ENCODE measurements at places on chromosomes 1 and 21.

- no peak for DNase-seq
Observed at GRCh38 chr1:187261637-187262036, 432.9 kb downstream of the PLA2G4A start.

GRCh38 chr1:16189003-16189402 is 23.4 kb downstream of the ARHGEF19 start:
- no peak for DNase-seq

DNA sequence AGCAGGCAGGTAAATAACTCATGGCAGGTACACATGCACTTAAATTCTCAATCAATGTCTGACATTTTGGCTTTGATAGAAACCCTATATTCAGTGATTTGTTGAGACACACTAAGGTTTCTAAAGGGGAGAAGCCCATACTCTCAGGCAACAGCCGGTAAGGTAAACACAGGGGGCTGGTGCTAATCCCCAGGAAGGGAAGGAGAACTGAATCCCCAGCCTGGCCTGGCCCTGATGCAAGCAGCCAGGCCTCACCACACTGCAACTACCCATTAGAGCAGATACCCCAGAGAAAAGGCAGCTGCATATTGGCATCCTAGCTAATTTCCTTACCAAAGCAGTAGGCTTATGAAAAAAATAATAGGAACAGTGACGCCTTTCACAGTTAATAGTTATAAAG is 116.5 kb upstream of the LRRC7 start:
- DNase-seq = no peak

GRCh38 chr1:81869307-81869706 is 68.6 kb downstream of the ADGRL2 start:
- DNase-seq = no peak

DNA sequence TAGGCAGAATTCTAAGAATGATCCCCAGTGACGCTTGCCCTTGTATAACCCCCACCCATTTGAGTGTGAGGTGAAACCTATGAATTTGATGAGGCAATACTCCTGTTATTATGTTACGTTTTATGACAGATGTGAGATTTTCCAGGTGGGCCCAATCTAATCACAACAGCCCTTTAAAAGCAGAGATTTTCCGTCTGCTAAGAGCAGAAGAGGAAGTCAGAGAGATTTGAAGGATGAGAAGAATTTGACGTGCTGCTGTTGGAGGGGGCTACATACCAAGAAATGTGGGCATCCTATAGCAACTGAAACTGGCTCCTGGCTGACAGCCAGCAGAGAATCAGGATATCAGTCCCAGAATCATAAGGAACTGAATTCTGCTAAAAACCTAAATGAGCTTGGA is 2.4 kb upstream of the SLC19A2 start:
- DNase-seq = no peak

DNA sequence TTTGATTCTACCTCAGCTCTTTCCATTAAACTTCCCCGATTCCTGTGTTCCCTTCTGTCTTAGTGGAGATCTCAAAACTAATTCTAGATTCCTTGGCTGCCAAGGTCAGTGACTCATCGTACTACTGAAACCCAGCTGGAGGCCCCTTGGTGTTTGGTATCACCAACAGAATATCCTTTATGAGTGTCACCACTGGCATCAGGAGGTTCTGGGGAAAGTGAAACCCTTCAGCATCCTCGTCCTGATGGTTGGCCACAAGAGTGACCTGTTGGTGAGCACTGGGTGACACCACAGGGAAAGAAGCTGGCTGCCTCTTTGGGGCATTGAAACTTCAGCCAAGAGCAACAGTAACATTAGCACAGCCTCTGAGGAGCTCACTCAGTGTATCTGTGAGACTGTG is 9.6 kb downstream of the RAB42 start:
- DNase-seq = no peak

GRCh38 chr1:201369209-201369608 is 8.3 kb downstream of the TNNT2 start:
- no peak for DNase-seq

DNA sequence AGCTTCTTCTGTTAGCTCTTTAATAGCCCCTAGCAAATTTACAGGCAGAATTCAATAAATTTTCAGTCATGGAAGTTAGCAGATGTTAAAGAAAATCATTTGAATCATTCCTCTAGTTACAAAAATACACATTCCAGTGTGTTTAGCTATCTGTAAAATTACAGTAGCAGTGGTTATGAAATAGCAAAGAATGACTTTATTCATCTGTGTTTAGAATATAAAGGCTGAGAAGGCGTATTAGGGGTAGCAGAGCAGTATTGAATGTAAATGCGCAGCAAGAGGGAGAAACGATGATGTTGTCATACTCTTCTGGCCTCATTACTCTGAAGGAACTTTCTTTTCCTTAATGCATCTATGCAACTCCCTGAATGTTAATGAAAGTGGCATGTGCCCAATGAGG is 106.2 kb upstream of the CYYR1 start:
- no peak for DNase-seq

DNA sequence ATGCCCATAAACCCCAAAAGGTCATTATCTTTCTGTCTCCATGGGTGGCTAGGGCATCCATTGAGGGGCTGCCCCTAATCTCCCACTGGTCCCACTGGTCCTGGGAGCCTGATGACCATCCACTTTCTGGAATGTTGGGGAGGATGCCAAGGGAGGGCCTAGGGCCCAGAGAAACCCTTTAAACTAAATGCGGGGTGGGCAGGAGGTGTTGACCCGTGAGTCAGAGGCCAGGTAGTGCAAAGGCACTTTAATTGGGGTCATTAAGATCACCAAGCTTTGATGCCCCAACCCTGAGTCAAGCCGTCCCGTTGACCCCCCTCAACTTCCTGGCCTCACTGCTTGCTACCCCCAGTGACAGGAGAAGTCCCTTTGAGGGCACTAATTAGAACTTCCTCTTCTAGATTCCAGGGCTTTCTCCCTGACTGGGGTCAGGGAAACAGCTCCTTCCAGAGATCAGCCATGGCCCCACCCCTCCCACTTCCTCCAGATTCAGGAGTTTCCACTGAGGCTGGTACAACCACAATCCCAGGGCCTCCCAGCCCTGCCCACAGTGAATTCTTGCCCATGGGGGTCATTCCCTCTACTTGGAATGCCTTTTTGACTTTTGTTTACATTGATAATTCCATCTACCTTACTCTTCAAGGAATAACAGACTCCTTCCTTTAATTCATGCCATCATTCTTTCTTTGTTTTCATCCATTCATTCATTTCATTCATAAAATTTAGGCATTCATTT is 15.5 kb upstream of the SERINC2 start:
- no peak for DNase-seq

GRCh38 chr1:240687820-240688219 is 75.9 kb upstream of the GREM2 start:
- no peak for DNase-seq

DNA sequence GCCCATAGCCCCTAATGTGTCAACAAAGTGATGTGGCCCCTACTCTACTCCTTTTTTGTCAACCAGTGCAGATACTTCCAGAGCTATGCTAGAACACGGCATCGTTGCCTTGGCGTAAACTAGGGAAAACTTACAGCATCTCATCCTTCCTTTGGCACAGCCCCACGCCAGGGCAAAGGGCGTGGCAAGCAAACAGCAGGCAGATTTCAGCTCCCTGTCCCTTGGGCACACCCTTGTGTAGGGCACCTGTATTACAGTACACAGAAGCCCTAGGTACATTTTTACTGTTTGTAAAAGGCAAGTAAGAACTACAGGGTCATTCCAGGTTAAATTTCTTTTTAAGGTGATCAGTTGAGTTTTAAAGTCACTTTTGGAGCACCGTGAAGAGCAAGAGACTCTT is 29.3 kb downstream of the PRDX6 start:
- peak; percentile 65 for DNase-seq

- DNase-seq = no peak
Observed at GRCh38 chr1:99501871-99502270, 144.0 kb upstream of the PALMD start.

DNA sequence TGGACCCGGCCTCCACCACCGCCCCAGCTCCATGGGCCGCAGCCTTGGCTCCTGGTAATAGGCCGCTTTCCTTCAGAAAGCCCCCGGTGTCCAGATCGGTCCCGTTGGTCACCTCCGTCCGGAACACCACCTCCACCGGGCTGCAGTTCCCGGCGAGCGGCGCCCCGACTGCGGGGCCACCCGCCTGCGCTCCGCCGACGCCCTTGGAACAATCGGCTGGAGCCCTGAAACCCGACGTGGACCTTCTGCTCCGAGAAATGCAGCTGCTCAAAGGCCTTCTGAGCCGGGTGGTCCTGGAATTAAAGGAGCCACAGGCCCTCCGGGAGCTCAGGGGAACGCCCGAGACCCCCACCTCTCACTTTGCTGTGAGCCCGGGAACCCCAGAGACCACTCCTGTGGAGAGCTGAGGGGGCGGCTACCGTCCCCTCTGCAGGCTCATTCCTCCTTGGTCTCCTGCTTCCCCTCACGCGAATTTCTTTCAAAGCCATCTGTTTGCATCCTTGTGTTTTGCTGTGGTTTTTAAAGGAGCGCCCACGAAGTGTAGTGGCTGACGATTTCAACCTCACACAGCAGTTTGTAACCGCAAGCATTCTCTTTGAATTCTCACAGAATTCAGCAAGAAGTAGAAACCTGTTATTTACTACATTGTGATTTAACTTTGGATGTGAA is 6.0 kb downstream of the FCRLB start:
- no peak for DNase-seq

GRCh38 chr1:191675856-191676783 is 482.1 kb upstream of the RGS18 start:
- no peak for DNase-seq

DNA sequence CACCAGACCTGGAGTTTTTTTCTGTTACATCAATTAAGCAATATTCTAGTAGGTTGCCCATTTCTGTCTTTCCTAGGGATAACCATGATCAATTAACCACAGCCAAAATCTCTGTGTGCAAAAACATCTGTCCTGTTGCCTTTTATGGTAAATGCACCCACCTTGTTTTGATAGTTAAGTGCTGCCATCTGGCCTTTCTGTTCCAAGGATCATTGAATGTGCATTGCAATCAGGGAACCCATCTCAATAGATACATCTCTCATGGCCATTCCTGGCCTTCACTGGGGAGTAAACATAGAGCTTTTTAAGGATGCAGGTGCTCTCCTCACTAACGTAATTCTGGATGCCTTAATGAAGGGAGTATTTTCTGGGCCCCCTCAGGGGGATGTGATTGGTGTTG is 111.8 kb upstream of the KIAA1614 start:
- no peak for DNase-seq

- peak; percentile 42 for DNase-seq
Observed at GRCh38 chr21:25708467-25709065, 26.1 kb downstream of the ATP5PF start.

GRCh38 chr1:84570436-84571149 is 3.6 kb downstream of the CTBS start:
- DNase-seq = no peak

- DNase-seq = no peak
Observed at GRCh38 chr1:37553598-37553926, 531 bp downstream of the SNIP1 start.

DNA sequence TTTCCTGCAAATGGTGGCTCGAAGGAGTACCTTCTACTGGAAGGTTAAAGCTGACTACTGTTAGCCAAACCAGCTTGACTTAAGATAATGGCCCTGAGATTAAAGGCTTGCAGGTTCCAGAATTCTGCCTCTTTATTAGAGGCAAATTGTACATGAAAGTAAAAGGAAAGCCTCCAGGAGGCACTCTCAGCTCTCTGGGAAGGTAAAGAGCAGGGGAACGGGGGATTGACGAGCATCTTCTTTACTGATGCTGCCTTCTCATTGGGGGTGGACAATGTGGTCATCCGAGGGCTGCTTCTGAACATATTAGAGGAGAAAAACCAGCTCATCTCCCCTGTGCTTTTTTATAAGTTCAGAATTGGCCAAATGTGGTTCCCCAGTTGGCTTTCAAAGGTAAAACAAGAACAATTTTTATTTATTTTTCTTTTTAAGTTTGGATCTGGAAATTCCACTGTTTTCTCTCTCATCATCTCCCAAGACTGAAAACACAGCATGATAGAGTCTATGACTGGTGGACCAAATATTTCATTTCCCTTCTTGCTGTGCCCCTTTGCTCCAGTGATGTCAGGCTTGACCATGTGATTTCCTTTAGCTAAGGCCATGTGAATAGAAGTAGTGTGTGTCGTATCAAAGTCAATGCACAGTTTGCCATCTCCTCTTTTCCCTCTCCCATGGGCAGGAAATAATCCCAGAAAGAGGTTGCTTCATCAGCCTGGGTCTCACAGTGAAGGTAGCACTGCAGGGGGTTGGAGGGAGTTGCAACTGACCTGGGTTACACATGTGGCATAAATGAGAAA is 292.7 kb downstream of the PRDM2 start:
- DNase-seq = no peak

- DNase-seq = no peak
Observed at GRCh38 chr1:2472561-2473177, 3.4 kb upstream of the PLCH2 start.

- DNase-seq = peak; percentile 86
Observed at GRCh38 chr1:28091043-28091781, 2.8 kb upstream of the EYA3 start.

DNA sequence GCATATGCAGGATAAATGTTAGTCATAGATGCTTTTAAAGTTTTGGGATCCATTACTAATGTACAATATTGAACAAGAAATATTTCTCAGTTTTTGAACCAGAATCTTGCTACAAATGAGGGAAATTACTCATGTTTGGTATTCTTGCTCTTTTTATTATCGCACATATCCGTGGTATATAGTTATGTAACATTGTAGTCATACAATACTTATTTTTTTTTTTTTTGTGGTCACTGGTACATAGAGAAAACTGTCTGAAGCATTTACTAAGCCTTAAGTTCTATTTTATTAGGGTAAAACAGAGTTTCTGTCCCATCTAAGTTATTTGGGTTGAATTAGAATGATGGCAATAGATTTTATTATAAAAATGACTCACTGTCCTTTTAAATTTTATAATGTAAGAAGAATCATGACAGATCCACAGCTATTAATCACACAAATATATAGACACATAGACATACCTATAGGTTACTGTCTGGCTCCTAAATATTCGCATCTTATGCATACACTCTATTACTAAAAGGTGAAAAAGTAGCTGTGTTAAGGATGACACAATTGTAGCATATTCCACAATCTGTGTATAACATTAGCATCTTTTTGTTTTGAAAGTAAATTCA is 18.0 kb upstream of the PRKAA2 start:
- no peak for DNase-seq

- DNase-seq = no peak
Observed at GRCh38 chr1:2274929-2275475, 46.9 kb downstream of the SKI start.

- DNase-seq = peak; percentile 87
Observed at GRCh38 chr1:94383966-94384408, 34.2 kb upstream of the ABCD3 start.

GRCh38 chr1:25990251-25990650 is 7.6 kb downstream of the PAFAH2 start:
- DNase-seq = no peak

GRCh38 chr1:32138965-32139364 is 31.1 kb downstream of the KPNA6 start:
- no peak for DNase-seq

DNA sequence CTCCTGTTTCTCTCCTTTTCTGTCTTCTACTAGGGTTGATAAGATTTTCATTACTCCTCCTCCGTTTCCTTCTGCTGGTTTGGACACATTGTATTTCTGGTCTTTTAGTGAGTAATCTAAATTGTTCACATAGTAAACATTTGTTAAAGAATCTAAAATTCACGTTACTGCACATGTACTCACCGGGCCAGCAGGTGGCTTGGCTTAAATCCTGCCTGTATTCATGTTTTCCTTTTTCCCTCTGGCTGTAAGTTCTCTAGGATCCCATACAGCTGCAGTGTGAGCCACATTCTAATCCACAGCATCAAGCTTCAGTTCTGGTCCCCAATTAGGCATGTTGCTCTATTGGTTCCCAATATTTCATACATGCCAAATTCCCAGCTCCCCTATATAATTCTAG is 958.3 kb downstream of the ADGRL2 start:
- no peak for DNase-seq

- DNase-seq = no peak
Observed at GRCh38 chr1:24275510-24275909, 43.6 kb upstream of the GRHL3 start.

Measured in body of pancreas (tissue), 4 donors.